ENCODE measurements at places on chromosomes 7 and 10.

DNA sequence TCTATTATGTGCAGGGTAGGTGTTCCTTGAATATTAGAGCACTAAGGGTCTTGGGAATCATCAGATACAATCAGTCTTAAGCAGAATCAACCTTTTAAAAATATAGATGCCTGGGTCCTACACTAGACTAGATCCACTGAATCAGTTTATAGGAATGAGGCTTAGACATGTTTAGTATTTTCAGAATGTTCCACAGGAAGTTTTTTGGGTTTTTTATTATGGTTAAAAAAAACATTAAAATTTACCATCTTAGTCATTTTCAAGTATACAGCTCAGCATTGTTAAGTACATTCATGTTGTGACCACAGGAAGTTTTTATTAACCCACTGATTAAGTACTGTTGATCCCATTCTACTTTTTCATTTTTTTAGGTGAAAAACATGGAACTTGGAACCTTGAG is 135.7 kb downstream of the LCOR start:
- no peak for DNase-seq

- no peak for DNase-seq
Measured at GRCh38 chr10:109427411-109427810, 495.9 kb downstream of the XPNPEP1 start.

- DNase-seq: no peak
Measured at GRCh38 chr7:73770002-73770859, at the start of gene CLDN3. Gene CLDN3 (minus strand): TSS chr7:73770270. CDS start chr7:73770049, 221 bp downstream.

DNA sequence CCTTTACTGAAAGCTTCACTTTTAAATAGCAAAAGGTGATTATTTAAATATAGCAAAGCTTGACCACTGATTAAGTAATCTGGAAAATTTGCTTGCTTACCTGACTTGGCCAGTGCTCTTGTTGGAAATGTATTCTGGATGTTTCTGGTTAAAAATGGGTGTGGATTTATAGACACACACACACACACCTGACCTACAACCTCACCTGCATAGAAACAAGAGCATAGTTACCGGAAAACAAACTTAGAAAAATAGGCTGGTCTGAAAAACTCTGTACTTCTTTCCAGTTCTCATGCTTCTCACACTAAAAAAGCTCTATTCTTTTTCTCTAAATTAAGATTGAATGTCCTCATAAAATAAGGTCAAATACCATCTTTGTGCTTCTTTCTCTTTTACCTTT is at the start of gene AGR3:
Gene AGR3, minus strand, starts transcription at position 140 of the 400 bp plus-strand sequence. CDS start 3,365 bp downstream, outside the sequence.
- no peak for DNase-seq

DNA sequence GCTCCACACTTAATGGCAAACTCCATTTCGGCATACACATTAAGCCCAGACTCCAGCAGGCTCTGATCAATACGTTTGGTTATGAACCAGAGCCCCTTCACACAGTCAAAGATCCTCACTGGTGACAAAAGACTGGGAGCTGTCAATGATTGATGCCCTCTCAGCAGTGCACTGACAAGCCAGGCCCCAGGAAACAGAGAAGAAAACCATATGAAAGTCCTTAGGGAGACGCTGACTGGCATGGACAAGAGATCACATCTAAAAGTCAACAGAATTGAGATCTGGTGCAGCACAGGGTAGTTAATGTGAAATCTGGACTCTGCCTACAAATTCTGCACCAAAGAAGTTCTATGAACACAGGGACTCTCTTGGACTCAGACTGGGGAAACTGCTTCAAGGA is 600.9 kb upstream of the NRP1 start:
- no peak for DNase-seq

DNA sequence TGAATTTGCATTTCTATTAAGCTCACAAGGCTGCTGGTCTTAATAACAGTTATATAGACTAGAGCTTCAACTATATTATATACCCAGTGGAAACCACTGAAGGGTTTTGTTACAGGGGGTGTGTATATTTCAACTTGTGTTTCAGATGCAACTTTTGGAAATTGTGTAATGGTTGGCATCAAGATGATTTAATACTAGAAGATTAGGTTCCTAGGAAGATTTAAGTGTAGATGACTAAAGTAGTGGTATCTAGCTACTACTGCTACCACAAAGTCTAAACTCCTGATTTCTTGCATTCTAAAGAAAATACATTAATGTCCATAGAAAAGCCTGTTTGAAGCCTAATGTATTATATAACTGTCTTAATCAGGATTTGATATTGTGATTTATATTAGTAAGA is 30.2 kb downstream of the AHR start:
- DNase-seq: no peak

- DNase-seq: no peak
Measured at GRCh38 chr7:157739031-157739430, 402.2 kb downstream of the DNAJB6 start.

GRCh38 chr10:48800007-48800675 is 115.5 kb downstream of the WDFY4 start:
- no peak for DNase-seq

- DNase-seq: no peak
Measured at GRCh38 chr10:102653060-102653459, 8.8 kb downstream of the TRIM8 start.

DNA sequence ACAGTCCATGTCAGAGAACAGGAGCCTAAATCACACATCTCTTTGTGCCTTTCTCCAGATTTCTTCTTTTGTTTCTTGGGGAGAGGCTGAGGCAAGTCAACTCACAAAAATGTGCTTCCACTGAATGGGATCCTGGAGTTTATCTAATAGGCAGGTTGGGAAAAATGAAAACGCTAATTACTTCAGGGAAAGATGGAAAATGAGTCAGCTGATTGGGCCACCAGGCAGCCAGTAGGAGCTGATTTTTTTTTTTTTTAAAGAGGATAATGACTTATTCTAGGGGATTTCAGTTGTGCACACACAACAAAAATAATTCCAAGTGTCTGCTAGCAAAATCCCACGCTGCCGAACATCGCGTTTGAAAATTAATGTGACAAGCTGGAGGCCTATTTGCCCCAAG is 412.8 kb upstream of the ZMIZ1 start:
- no peak for DNase-seq

All from AG09319 (cell line).